ENCODE measurements at places on chromosomes 3 and 15.

DNA sequence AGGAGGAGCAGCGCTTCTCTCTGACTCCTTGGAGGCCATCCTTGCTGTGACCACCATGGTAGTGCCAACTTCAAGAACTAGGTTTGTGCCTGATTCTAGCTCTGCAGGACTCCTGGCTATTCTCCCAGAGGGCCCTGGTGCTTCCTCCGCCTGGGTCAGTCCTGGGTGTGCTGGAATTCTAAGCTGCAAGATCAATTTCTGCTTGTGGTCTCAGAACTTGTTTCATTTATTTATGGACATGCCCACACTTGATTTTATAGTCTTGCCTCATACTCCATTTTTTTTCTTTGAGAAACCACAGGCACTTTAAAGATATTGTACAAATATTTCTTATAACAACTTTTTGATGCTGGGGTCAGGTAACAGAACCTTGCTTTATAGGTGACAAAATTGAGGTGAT lies 87.6 kb downstream of the PDCD6IP start:
- DNase-seq: no peak

DNA sequence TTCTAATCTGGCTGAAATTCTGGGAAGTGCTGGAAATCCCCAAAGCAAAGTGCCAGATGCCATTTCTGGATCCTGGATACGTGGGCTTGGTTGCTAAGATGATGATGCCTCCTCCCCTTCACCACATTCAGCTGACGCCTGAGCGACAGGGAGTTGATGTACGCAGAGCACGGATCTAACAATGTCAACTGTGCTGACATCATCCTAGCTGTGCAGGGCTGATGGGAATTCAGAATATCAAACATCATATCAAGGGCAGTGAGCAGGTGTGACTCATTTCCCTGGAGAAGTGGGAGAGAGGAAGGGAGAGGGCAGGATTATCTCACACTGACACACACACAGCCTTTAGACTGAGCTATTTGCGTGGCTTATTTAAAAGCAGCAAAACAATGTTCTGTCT lies 92.6 kb upstream of the ZBTB20 start:
- DNase-seq: peak; percentile 90

- no peak for DNase-seq
Observed at GRCh38 chr3:140917772-140918171, 23.9 kb upstream of the SLC25A36 start.

DNA sequence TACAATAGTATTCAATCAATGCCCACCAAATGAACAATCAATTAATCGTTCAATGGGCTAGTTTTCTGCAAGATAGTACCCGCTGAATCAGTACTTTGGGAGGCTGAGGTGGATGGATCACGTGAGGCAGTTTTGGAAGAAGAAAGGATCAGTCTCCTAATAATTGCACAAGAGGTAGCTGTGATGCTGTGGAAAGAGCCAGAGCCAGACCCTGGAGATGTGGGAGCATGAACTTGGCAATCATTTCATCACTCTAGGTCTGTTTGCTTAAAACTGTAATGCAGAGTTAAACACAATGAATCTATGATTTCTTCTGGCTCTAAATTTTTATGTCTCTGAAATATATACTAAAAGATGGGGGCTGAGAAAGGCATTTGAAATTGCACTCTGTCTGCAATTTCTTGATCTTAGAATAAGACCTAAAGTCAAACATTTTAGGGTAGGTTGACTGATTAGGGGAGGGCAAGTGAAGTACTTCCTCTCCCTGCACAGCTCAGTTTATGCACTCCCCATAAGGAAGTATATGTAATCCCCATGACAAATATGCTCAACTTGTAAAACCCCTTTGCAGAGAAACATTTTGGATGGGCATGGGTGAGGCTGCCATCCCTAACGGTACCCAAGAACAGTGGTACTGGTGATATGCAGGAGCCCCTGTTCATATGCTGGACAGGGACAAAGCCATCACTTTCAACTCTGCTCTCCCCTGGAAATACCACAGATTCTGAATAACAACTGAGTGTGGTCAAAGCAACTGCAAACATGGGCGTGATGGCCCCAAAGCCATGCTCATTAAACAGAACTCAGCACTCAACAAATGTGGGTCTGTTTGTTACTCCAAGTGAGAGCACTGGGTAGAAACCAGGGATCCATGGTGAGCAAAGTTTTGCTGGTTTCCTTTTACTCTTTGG lies 28.6 kb upstream of the SPATA12 start:
- no peak for DNase-seq

DNA sequence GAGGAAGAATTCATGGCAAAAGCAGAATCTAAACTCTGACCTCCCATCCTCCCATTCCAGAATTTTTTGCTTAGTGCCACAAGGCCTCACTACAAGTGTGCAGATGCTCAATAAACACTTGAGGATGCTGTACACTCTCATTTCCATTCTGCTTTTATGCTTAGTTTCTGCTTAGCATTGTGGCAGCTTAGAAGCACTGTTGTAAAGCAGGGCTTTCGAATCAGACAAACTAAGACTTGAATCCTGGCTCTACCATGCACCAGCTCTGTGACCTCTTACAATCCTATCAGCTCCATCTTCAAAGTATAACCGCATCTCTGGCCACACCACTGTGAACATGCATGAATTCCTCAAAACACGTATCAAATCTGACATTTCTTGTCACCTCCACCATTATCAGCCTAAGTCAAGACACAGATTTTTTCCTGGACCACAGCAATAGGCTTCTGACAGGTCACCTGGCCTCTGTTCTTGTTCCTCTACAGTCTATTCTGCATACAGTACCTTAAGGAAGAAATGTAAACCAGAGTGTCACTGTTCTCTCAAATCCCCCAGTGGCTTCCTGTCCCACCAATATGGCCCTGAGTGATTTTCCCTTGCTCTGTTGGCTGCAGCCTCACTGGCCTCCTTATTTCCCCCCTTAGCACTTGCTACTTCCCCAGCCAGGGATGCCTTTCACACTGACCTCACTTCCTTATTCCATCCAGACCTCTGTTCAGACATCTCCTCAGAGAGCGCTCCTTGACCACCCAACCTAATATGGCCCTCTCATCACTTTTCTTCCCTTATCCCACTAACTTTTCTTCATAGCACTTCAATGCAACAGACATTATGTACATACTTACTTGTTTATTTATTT lies 8.1 kb upstream of the PHC3 start:
- DNase-seq: no peak

- DNase-seq: no peak
Observed at GRCh38 chr3:50226888-50227389, 9.1 kb upstream of the GNAI2 start.

GRCh38 chr3:28575100-28575745 lies 226.6 kb upstream of the AZI2 start:
- peak; percentile 49 for DNase-seq

DNA sequence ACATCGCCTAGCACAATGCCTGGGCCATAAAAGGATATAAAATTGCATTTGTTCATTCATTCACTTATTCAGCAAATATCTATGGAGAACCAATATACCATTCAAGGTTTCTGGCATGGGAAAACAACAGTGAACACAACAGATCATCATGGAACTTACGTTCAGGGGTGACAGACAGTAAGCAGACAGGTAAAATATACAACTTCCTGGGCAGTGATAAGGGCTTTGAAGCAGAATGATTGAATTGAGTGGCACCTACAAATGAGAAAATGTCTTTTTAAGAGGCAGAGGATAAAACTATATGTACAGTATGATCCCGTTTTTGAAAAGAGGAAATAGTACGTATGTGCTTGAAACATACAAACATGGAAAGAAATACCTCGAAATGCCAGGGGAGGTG lies 39.2 kb downstream of the CMTM7 start:
- DNase-seq: no peak

All from NCI-H748 treated with DMSO at 0.1 percent for 48 hours (cell line).